Activated naive CD4-positive, alpha-beta T cell treated with anti-CD3 and anti-CD28 coated beads, Interleukin-2, amount 10 ng/mL, durations not matched to agents 7 days and 5 days (primary cell): ENCODE measurements at places on chromosomes 2 and 18.

- DNase-seq: no peak
These were observed 13.2 kb downstream of the TSHZ1 start for GRCh38 chr18:75223687-75224347.

GRCh38 chr2:148876595-148877402, 1.8 kb downstream of the KIF5C start:
- DNase-seq: peak; percentile 53

- no peak for DNase-seq
These were observed 58.8 kb downstream of the DGKD start for GRCh38 chr2:233413046-233413445.

GRCh38 chr18:31213641-31214040, 51.0 kb upstream of the DSC1 start:
- no peak for DNase-seq

- no peak for DNase-seq
These were observed 24.3 kb upstream of the ARHGAP25 start for GRCh38 chr2:68710336-68710735.

DNA sequence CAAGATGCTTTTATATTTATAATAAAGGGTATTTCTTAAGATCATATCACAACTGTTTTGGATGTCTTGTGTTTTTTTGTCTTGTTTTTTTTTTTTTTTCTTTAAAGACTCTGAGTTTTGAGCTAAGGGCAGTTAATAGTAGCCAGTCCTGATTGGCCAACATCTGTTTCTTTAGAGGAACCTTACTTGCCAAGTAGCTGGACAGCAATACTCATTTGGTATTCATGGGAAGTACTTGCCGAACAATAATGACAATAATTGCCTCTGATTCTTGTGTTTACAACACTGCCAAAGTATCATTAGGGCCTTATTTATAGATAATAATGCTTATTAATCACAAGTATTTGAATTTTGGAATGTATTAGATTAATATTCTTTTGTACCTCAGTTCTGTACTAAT, 17.1 kb upstream of the POU3F3 start:
- DNase-seq: no peak

DNA sequence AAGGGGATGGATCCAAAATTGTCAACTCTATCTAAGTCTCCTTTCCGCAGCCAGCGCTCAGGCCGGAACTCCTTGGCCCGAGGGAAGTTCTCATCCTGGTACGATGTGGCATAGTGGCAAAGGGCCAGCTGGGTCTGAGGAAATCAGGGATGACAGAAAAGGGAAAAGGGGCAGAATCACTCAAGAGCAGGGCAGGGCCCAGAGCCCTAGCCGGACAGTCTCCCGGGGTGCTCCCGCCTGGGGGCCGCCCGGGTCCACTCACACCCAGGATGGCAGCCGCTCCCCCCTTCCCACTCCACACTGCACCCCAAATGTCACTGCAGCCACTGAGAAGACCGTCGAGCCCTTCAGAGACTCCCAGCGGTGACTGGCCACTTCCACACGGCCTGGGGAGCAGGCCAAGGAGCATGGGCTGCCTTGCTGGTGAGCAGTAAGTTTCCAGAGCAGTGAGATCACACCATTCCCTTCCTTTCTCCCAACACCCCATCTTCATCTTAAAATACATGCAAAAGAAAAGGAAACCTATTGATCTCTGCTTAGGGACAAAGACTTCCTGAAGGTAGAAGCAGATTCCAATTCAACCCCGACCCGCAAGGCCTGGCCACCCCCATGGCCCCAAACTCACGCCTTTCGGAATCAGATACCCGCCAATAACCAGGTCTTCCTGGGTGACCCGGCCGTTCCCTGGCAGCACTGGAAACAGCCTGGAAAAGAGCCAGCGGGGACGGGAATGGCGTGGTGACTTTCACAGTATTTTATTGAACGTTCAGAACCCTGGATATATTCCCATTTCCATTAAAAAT, 26.7 kb downstream of the CYP27C1 start:
- DNase-seq: no peak

GRCh38 chr2:19312949-19313348, 45.5 kb downstream of the OSR1 start:
- DNase-seq: no peak

DNA sequence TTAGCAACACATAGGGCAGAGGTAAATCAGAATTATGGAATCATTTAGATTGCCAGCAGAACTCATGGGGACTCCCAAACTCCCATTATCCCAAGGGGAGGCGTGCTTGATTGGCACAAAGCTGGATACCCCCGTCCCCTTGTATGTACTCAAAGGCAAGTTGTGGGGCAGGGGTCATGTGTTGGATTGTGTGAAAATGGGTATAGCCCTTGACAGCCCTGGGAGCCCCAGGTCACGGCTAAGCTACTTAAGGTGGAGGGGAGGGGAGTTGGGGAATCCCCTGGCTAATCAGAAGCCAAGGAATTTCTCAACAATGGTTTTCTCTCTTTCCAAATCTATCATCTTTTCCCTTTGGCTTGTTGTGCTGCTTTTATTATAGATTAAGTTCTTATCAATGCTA, 32.7 kb downstream of the CLIP4 start:
- no peak for DNase-seq

DNA sequence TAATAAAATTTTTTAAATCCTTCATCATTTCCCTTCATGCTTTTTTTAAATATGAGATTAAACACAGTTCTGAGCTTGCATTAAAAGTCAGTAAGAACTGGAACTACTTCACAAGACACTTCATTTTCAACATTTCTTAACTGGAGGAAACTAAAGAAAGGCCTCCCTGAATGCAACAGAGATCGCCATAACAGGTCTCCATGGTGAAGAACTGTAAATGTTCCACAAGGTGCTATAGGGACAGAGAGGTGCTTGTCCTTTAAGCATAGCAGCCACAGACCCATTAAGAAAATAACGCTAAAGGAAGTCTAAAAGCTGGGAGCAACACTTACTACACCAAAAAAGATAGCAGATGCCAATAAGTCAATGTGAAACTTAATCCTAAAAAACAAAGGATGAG, 8.5 kb downstream of the STAM2 start:
- no peak for DNase-seq

- DNase-seq: peak; percentile 21
These were observed 1.3 kb downstream of the RASGRP3 start for GRCh38 chr2:33477473-33478468.

GRCh38 chr2:239961662-239962613, 63.2 kb downstream of the NDUFA10 start:
- no peak for DNase-seq

DNA sequence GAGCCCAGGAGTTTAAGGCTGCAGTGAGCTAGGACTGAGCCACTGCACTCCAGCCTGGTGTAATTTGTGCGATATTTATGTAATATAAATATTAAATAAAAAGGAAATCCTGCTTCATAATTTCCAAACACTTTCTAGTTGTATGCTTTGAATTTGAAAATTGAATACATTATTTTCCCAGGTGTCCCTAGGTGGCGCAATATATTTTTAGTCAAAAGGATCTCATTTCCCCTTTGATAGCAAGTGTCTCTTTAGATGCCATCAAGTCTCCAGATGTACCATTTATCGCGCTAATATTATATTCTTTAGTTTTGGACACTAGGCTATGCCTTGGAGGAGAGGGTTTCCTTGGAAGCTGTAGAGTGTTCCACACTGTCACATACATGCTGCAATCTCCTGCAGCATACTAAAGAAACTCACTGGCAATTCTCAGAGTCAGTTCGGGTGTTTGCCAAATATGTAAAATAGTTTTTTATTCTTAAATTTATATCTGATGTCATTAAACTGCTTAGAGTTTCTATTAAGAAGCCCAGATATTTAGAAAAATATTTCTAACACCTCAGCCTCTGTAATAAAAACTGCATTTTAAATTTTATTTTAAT, 5.6 kb upstream of the WDR7 start:
- DNase-seq: no peak

- DNase-seq: no peak
These were observed 36.4 kb upstream of the FOSL2 start for GRCh38 chr2:28356095-28356911.

DNA sequence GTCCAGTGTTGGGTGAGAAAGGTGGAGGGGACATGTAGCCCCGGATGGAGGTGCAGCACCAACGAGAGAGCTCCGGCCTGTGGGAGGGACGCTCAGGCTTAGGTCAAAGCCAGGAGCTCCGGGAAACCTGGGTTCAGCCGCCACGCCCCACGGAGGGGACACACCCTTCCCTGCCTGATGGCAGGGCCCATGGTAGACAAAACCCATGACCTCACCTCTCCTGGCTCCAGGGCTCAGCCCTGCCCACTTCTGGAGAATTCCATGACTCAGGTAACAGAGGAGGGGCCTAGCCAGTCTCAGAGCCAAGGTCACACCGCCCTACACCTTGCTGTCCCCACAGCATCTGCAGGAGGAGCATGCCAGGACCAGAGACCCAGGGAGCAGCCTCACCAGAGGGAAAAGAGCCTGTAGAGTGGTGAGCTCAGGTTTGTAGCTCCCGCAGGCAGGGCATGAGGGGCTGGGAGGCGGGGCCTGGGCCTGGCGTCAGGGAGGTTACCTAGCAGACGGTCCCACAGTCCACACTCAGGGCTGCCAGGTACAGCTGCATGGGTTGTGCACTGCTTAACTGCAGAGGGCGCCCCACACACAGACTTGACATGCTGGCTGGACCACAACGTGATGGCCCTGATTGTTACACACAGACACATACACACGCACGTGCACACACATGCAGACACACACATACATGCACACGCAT, 70.8 kb upstream of the SMAD7 start:
- DNase-seq: peak; percentile 72

- peak; percentile 23 for DNase-seq
These were observed 158.1 kb upstream of the VRK2 start for GRCh38 chr2:57888463-57888862.

DNA sequence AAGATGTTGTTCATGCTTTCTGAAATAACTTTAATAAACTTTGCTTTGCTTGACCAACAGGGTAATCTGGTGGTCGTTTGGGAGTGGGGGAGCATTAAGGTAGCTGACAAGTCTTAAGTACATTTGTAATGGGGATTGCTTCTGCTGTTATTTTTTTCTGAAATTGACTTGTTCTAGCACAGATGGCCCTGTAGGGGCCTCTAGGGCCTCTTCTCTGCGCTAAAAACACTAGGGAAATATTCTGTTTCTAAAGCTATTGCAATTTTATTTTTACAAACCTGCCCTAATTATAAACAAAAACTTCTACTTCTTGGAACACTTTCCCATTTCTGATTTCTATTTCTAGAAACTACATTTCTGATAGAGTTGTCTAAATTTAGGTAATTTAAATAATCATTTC, 191.3 kb upstream of the KCNJ3 start:
- DNase-seq: no peak

DNA sequence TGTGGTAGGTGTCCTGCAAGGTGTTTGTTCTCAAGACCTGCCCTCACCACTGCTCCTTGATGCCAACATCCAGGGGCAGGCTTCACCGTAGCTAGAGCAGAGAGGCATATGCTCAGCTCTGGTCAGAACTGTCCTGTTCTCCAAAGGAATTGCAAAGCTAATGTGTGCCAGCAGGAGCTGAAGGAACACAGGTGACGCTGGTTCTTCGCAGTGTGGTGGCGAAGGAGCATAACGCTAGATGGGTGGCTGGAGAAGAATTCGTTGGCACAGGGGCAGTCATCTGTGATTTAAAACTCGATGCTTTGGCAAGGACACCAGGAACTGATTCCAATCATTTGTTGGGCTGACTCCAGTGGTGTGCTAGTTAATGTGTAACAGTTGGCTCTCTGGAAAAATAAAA, 11.4 kb upstream of the PER2 start:
- DNase-seq: no peak

DNA sequence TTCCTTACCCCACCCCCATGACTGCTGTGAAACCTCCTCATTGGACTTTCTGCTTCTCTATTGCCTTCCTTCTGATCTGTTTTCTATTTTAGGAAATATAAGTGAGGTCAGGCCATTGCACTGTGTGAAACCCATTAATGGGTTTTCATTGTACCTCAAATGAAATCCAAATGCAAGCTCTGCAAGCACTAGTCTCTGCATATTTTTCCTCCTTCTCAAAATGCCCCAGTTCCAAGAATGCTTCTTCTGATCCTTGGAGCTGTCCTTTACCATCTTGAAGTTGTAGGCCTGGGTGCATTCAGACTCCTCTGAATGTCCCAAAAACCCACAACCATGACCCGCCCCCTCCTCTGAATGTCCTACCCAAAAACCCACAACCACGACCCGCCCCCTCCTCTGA, 8.2 kb downstream of the IL1A start:
- no peak for DNase-seq

- no peak for DNase-seq
These were observed 61.3 kb upstream of the PGAP1 start for GRCh38 chr2:196987649-196988364.

DNA sequence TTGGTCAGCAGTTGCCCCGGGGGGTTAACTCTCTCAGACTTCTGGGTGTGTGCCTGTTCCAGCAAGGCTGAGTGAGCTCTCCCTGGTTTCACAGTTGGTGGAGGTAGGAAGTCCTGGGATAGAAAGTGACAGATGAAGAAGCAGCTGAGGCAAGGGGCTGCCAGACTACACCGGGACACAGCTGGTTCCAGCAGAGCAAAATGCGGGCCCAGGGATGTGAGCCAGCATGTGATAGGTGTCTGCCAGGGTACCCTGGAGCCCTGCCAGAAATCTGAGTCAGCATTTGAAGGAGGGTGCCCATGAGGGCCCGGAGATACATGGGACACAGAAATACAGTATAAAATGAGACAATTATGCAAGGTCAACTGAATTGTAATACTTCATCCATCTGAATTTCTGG, 79.3 kb upstream of the LGALSL start:
- no peak for DNase-seq

GRCh38 chr2:68594674-68595492, 48.5 kb upstream of the PROKR1 start:
- peak; percentile 65 for DNase-seq

DNA sequence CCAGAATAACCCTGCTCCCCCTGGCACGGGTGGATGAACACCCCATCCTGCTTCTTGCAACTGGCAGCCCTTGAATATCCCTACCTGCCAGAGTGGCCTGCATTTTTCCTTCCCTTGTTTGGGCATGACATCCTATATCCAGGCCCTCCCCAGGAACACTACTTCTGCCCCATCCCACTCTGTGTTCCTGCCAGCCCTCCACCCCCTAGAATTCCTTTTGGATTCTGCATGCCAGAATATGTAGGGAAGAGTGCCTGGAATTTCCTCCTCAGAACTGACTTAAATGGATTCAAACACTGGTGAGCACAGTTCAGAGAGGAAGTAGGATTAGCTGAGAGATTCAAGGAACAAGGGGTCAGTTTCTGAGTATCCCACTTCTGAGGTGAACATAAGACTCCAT, 123.5 kb upstream of the PELI1 start:
- DNase-seq: no peak

DNA sequence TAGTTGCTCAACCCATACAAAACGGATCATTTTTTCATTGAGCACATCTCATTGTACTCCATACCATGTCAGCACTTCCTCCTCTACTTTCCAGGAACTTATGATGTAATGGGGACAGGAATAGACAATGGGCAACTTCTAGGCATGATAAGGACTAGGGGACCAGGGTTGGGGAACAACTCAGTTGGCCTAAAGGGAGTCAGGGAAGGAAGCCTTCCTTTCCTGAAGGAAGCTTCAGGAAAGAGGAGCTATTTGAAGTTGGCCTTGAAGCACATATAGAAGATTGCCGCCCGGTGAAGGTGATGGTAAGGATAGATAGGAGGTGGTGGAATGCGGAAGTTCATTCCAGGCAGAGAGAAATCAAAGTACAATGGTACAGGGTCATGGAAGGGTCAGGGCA, 283.9 kb downstream of the SLC8A1 start:
- no peak for DNase-seq

GRCh38 chr2:223046470-223047040, 5.4 kb upstream of the KCNE4 start:
- no peak for DNase-seq
